NCI-H526 treated with DMSO at 0.1 percent for 48 hours (cell line): ENCODE measurements at places on chromosomes 5 and 9.

GRCh38 chr9:80569236-80569635, 997.5 kb downstream of the TLE4 start:
- no peak for DNase-seq

- DNase-seq = no peak
Measured at GRCh38 chr9:37840560-37841194, 40.1 kb downstream of the DCAF10 start.

DNA sequence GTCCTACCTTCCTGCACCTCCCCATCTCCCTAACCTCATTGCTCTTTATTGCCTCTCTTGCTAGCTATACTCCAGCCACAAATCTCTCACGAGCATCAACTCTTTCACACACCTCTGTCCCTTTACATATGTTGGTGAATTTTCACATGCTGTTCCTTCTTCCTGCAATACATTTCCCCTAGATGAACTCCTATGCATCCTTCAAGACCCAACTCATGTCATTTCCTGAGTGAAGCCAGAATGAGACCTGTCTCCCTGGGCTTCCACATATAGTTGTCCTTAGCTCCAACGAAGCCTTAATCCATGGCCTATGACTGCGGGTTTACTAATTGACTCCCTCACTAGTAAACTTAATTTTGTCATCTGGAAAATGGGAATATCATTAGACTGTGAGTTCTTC, 297.3 kb upstream of the PANK3 start:
- no peak for DNase-seq

DNA sequence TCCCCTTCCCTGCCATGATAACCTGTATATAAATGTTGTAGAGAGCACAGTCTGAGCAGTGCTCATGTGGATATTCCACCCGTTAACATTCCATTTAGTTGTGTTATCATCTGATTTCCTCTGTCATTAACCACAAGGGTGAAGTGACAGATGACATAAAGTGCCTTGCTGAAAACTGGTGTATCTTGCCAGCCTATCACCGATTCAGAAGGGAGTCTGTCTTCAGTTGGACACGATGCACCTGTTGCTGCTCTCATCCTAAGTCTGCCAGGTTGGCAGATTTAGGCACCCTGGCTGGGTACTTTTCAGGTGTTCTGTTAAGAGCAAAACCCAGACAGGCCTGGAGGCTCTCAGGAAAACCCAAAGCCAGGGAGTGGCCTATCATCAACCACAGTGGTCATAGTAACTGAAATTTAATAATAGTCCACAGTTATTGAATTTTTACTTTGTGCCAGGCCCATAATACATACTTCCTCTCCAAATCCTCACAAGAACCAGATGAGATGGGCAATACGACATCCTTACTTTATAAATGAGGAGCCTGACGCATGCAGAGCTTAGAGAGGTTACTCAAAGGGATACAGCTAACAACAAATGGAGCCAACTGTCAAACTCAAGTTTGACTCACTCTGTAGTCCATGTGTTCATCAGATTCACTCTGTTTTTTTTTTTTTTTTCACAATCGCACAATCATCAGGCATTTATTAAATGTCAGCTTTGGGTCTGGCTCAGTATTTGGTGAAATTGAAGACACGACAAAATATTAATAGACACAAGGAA, 100.7 kb upstream of the SPRY4 start:
- no peak for DNase-seq

DNA sequence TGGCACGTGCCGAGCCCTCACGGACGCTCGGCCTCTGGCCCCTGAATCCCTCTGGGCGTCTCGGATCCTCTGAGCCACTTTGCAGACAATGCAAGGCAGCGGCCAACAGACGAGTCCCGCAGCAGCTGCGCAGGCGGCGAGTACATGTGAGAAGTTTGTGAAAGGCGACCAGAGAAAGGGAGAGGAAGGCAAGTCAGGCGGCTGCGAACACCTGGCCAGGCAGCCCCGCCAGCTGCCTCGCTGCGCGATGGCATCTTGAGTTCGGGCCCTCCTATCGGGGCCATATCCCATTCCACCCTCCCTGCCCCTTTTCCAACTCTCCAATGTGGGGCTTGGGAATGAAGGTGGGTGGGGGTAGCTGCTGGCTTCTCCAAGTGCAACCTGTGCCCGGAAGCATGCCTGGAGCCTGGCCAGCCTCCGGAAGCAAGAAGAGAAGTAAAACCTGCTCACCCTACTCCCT, 4.5 kb upstream of the POU4F3 start:
- no peak for DNase-seq

DNA sequence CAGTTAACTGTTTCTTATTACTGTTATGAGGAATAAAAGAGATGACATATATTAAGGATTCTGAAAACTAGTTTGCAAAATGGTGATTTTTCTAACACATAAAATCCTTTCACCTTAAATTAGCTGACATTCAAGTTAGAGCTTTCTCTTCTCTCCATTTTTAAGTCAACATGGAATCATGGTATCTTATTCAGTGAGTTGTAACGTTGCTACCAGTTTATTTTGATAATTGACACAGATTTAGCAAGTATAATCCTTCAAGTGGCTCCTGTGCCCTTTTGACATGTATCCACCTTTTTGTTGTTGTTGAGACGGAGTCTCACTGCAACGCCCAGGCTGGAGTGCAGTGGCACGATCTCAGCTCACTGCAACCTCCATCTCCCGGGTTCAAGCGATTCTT, 58.5 kb downstream of the CSNK1A1 start:
- no peak for DNase-seq

DNA sequence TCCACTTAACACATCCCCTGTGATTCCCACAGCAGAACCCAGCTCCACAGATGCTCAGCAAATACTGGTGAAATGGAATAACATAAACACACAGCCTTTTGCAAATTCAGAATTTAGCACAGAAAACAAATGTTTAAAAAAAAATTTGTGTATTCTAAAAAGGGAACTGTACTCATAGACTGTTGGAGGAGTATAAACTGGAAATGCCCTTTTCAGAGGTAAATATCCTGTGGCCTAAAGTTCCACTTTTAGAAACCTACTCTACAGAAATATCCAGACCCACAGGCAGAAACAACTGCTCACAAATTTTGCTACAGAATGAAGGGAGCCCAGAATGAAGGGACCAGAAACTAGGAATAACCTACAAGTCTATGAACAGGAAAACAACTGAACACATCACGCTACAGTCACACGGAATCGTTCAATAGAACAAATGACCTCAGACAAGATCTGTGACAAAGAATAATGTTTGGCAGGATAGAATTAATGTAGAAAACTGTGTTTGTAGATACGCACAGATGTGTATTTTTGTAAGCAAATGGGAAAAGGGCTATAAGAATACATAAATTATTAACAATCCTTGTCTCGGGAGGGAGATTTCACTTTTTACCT, 78.5 kb downstream of the SHB start:
- no peak for DNase-seq

DNA sequence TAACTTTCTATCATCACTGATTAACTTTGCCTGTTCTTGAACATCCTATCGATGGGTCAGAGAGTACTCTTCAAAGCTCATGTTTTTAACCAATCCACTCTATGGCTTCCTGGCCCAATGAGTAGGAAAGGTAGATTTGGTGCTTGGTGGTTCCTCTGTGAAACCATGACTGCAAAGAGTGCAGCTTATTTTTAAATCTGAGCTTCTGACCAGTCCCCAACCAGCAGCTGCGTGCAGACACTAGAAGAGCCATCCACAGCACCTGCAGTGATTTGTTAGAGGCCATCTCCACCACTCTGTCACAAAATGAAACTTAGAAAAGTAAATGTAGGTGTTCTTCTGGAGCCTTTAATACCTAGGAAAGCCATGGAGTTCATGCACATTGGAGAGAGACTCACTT, 107.3 kb upstream of the WWC1 start:
- DNase-seq = no peak

DNA sequence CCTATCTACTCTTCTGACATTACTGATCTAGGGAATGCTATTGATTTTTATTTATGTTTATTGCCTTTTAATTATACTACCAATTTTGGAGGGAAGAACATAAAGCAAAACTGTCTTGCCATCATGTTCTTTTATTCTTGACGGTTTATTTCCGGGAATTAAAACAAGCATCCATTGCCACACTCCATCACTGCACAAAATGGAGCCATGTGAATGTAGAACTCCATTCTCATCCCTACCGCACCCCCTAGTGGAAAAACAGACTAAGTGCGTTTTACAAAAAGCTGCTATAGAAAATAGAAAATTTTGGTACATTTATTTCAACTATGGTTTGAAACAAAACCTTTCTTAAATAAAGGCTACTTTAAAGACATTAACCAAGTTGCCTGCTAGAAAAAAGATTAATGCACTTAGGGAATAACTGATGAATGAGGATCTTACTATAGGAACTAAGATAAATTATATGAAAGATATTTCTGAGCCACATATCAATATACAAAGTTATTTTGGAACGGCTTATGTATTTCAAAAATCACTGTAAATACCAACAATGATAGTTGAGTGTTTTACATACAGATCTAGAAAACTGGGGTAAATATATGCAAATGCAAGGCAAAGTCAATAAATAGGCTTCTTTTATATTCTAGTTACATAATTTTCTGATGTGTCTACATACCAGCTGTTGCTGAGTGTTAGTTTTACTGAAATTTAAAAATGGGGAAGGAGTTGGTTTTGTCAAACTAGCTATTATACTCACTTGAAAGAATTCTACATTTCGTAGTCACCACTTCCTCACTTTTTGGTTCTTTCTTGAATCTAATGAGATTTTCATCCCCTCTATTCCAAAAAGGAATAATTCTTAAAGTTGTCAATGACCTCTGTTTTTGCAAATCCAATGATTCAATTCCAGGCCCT, 26.5 kb downstream of the OXCT1 start:
- peak; percentile 39 for DNase-seq

GRCh38 chr5:117261948-117262571, 687.4 kb upstream of the SEMA6A start:
- DNase-seq = no peak

DNA sequence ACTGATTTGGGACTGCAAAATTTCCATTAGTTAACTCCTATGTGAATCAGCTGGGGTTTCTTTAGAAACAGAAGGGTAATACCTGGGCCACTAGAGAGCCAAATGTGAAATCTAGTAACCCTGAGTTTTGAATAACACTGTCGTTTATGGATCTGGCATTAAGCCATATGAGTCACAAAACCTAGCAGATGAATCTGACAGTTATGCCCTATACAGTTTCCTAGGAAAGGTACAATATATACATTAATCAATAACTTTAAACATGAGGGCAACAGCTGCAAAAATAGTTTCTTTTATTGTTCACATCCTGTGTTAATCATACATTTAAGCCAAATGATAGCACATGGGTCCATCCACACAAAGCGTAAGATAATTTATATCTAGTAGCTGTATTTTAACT, 56.9 kb downstream of the PAM start:
- no peak for DNase-seq

GRCh38 chr5:142104491-142104890, 4.1 kb upstream of the NDFIP1 start:
- no peak for DNase-seq

DNA sequence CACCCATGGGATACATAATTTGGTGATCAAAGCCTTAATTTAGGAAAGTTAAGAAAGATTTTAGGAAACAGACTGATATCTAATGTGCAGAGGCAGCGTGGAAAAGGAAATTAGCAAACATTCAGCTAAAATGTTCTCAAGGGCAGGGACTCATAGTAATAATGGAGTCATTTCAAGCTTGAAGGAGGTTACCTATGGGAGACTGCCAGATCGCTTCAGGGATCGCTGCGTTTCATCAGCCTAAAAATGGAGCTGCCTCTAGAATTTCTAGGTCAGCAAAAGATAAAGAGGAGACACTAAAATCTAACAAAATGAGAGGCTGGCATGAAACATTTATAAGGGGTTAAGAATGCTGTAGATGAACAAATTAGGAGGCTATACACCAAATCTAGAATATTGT, 115.5 kb downstream of the APBA1 start:
- no peak for DNase-seq

DNA sequence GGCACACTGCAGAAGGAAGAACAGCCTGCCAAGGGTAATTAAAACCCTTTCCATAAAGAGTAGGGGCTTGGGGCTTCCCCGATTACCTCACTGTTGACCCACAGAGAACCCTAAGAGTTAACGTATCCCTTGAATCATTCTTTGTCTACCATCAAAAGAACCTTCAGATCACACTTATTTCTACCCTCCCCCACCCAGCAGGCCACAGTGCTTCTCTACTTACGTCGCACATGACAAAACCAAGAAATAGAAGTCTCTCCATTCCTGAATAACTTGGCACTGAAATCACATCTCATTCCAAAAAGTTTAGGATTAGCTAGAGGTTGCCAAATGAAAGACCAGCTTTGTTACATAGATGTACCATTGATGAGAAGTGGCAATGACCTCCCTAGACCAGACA, 268.7 kb upstream of the GAS1 start:
- no peak for DNase-seq

- no peak for DNase-seq
Measured at GRCh38 chr9:27945386-27945785, 372.1 kb upstream of the C9orf72 start.

GRCh38 chr9:88221105-88221504, 82.8 kb upstream of the SPATA31C2 start:
- no peak for DNase-seq

DNA sequence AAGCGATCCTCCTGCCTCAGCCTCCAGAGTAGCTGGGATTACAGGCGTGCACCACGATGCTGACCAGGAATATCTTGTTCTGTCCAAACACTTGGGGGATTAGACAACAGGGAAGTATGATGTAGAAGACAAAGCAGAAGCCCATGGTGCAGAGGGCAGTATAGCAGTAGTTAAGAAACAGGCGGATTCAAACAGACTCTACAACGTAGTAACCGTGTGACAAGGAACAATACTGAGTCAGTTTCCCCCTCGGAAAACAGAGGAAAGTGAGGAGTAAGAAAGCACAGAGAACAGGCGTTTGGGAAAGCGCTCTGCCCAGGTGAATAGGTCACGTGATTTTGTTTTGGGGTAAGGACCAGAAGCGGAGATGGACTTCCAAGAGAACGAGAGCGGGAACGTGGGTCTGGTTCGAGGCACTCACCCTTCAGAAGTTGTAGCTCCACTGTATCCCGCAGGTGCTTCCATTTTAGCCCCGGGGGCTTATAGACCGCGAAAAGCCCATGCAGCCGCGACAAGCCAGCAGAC, 306 bp downstream of the TRUB2 start:
- no peak for DNase-seq

GRCh38 chr5:31965227-31965626, 208.9 kb downstream of the GOLPH3 start:
- no peak for DNase-seq

GRCh38 chr5:1447671-1448361, 2.6 kb upstream of the SLC6A3 start:
- no peak for DNase-seq

- DNase-seq = no peak
Measured at GRCh38 chr9:131274674-131275331, 1.5 kb downstream of the FAM78A start.

GRCh38 chr5:147576646-147577535, 67.0 kb upstream of the DPYSL3 start:
- peak; percentile 1 for DNase-seq

DNA sequence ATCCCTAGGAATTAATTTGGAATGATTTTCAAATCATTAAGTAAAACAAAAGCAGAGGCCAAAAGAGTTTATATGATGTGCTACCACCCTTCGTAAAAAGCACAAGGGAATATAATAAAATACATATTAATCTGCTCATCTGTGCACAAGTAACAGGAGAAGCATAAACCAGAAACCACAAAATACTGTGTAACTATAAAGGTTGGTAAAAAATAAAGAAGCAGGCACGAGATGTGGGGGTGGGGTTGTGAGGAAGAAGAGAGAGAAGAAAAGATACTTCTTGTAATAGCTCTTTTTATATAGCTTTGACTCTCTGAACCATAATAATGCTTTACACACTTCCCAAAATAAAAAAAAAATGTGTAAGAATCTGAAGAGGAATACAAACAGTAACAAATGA, 214.9 kb upstream of the EFNA5 start:
- no peak for DNase-seq

- DNase-seq = peak; percentile 15
Measured at GRCh38 chr5:167413506-167413905, 877.9 kb upstream of the WWC1 start.
